Activated CD8-positive, alpha-beta memory T cell treated with anti-CD3 and anti-CD28 coated beads for 48 hours (primary cell): ENCODE measurements at places on chromosomes 11 and 22.

DNA sequence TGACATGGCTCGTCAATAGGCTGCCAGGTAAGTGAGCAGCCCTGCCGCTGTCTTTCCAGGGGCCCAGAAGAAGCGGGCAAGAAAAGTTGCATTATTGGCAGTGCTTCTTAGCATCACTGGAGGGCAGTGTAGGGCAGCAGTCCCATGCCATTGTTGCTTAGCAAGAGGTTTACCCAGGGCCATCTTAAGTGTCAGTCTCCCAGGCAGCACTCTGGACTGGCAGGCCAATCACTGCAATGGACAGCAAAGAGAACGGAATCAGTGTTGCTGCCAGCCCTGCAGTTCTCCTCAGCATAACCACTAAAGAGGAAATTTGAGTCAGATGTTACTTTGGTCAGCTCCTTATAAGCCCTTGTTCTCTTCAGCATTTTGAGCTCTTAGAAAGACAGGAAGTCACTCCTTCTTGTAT is 13.4 kb upstream of the GRK2 start:
- DNase-seq = no peak

DNA sequence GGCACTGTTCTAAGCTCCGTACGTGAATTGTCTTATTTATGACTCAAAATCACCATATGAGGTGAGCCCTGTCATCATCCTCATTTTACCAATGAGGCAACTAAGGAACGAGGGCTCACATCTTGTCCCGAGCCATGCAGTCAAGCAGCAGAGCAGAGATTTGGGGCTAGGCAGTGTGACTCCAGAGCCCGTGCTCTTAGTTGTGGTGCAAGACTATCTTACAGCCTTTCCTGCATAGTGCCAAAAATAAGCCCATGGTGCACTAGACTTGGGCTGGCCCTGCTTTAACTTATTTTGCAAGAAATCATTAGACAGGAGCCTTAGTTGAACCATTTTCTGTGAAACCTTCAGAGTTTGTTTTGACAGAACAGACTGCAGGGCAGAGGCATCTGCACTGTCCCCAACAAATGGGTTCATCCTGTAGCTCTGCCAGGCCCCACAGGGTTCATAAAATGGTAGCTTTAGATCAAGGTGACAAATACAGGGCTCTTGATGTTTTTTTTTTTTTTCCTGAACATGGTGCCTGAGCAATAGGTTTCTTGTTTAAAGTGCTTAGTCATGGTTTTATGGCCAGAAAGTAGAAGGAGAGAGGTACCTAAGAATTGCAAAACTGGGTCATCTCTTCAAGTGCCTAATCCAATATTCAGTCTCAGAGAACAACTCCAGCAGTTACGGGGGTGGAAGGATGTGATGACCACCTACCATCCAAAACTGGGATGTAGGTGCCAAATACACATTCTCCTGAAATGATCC is 56.6 kb downstream of the BMAL1 start:
- DNase-seq = no peak

DNA sequence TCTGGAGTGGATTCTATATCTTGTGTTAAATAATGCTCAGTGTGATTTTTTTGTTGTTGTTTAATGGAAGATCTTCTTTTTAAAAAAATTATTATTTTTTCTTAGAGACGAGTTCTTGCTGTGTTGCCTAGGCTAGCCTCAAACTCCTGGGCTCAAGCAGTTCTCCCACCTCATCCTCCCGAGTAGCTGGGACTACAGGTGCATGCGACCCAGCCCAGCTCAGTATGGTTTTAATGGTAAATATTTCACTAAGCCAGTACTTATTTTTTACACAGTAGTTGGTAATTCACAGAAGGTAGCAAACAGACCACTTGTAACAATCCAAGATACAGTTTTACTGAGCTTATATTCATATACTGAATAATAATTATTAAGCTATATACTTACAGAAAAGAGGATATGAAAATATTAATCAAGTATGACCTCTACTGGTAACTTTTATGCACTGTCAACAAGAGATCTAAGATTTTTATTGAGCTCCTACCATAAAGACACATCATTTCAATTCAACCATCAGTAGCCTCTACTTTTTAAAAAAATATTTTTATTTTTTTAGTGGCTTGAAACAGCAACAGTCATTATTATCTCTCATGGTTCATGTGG is 6.1 kb upstream of the CD59 start:
- DNase-seq = no peak

DNA sequence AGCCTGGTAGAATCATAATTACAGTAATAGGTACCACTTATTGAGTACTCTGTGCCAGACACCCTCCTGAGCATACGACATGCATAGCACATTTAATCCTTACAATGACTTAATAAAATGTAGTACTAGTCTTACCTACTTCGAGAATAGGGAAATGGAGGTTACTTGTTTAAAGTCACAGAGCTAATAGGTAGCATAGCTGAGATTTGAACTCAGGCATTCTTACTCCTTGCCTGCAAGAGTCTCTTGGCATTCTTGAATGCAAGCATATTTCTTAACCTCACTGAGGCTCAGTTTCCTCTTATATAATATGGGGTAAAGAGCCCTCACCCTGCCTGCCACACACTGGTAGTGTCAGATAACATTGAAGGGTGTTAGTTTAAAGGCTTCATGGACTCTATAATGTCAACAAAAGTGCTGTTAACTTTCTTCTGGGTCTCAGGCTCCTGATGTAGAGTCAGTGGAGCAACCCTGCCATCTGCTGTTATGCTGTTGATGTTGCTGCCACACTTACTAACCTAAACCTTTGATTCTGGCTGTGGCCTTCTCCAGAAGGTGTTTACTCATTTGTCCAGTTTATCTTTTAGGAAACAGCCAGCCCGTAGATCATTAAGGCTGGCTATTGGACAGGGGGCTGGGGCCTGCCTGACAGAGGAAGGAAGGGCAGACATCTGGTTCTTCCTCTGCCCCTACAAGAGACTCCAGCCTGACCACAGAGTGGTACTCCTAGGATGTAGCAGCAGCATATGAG is 18.9 kb downstream of the LIMK2 start:
- no peak for DNase-seq

DNA sequence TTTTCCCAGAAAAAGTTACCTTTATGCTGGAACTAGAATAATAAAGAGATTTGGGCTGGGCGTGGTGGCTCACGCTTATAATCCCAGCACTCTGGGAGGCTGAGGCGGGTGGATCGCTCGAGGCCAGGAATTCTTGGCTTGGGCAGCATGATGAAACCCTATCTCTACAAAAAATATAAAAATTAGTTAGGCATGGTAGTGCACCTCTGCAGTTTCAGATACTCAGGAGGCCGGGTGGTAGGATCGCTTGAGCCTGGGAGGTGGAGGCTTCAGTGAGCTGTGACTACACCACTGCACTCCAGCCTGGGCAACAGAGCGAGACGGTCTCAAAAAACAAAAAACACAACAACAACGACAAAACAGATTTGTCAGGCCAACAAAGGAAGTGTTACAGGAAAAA is 119.3 kb upstream of the OR9Q1 start:
- DNase-seq = no peak

DNA sequence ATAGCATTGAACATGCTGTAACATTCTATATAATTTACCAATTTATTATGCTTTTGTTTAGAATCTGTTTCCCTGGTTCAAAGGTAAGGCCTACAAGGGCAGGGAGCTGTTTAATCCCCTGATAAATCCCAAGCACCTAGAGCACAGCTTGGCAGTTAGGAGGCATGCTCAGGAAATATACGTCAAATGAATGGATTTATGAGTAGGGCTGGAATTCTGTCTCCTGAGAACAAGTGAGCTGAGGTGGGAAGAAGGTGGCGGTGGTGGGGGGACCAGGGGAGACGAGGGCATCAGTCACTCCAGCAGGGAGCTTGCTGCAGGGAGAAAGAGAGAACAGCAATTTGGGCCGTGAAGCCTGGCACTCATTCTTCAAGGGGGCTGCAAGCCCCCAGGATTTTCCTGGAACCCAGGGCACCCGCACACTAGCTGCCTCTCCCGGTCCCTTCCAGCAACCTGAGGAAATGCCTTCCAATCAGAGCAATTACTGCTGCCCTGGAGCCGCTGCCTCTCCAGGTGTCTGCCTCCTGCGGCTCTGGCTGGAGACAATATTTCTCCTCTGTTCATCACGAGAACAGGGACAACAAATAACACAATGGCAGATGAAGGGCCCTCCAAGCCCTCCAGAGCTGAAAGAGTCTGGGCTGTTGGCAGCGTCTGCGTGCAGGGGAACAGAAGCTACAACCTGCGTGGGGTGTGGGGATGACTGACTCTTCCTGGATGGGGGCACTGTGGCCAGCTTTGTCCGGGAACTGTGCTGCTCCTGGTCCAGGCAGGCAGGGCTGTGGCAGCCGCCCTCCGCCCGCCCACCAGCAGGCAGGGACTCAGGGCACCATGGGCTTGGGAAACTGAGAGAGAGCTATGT is 233.4 kb downstream of the ST3GAL4 start:
- DNase-seq = no peak

DNA sequence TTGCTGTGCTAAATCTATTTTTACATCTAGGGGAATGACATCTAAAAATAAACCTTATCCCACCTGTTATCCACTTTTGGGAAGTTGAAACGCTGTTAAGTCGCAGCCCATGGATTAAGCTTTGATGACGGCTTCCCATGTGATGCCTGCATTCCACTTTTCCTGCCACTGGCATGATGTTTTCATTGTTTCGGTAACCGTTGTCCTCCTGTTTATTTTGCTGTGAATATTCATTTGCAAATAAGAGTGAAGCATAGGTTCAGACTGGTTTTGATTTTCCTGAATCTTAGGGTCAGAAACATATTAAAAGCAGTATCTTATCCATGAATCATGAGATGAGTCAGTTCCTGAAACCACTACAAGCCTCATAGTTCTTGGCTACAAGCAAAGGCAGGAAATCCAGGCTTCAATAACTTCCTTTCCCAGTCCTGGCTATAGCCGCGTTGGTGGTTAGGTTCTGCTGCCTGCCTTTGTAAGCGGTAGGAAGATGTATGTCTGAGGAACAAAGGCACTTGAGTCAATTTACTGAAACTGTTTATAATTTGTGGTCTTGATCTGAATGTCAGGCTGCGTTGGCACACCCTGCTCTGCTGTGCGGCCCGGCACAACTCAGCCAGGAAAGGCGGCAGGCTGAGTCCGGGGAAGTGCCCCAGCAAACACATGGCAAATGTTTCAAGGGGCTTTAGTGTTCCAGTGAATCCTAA is 19.4 kb downstream of the TEAD1 start:
- no peak for DNase-seq

DNA sequence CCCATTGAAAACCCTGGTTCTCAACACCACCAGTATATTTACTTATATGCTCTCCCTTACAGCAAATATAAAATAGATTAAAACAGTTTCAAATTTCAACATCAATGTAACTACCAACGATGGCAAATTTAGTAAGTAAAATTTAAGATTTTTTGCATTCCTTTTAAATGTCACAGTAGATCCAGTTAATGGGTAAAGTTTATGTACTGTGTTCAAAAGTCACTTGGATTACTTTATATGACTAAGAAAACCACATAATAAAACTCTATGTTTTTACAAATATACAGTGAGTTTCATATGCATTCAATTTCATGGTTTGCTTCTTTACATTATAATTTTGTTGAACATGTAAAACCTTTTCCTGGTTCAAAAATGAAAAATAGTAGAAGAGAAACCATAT is 364.6 kb downstream of the AASDHPPT start:
- no peak for DNase-seq

- DNase-seq = no peak
Measured at GRCh38 chr11:8138526-8138925, 30.3 kb downstream of the RIC3 start.

DNA sequence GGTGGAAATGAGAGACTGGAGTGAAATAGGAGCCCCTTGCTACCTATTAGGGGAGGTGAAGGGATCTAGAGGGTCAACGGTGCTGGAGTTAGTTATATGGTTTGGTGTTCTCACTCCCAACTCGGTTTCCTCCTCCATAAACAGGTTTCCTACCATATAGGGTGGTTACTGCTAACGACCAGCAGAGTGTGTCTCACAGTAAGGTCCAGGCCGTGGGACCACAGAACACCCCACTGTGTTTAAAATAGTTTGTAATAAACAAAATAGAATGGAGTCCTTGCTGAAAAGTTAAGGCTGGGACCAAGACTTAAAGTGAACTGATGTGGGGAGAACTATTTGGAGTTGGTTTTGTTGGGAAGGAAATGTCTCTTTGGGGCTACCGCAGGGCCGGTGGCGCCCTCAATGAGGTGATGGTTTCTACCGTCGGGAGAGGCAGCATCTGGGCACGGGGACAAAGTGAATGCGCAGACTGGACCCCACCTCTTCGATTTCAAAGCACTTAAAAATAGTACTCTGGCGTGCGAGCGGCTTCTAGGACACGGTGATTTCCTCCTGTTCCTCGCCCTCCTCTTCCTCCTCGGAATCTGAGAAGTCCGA is 4.5 kb downstream of the DBX1 start:
- no peak for DNase-seq

DNA sequence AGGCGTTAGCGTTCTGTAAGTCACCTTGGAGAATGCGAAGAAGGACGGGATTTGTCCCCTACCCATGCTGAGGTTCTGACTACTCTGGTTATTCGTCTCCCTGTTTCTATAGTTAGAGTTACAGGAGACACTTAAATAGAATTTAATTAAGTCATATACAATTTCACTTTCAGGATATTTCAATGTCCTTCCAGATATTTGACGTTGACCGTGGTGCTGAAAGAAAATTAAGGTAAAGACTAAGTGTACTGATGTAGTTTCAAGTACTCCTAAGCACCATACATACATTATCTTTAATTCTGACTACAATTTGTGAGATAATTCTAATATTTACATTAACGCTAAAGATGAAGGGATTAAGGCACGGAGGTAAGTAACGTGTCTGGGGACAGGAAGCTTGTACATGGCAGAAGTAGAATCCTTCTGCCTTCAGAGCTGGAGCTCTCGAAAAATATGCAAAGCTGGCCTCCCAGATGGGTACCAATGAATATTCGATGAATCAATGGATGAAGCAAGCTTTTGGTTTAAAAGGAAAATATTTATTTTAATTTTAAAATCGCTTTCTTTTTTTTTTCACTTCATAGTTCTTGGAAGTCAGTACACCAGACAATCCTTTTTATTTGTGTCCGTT is 539 bp upstream of the SLC36A4 start:
- DNase-seq = no peak

DNA sequence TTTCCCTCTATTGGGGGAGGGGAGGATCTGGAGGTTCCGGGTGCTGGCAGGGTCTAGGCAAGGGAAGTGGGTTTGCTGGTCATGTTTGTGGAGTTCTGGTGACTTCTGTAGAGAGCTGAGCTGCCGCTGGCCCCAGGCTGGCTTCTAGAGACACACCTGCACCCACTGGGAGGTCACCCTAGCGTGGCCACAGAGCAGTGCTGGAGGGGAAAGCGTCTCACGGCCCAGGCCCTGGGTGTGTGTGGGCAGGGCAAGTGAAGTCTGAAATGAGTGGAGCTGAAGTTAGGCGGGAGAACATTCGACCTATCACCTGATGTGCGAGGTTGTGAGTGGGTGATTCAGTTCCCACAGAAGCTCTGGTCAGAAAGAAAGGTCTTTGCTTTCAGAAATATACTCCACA is 27.9 kb downstream of the SMIM38 start:
- DNase-seq = no peak
